ENCODE measurements at places on chromosomes 7 and 10. TPM values are rescaled to one million over a fixed set of nuclear protein-coding genes. Genes with fewer than 3 reads are reported as not detected.

The CRYGN gene
- not detected for total RNA-seq

The CEP41 gene
- total RNA-seq: 14.3 TPM

- DNase-seq: no peak
Measured at GRCh38 chr7:129375141-129375938, 58.9 kb upstream of the STRIP2 start.

- no peak for DNase-seq
Measured at GRCh38 chr7:157664871-157665633, 328.2 kb downstream of the DNAJB6 start.

DNA sequence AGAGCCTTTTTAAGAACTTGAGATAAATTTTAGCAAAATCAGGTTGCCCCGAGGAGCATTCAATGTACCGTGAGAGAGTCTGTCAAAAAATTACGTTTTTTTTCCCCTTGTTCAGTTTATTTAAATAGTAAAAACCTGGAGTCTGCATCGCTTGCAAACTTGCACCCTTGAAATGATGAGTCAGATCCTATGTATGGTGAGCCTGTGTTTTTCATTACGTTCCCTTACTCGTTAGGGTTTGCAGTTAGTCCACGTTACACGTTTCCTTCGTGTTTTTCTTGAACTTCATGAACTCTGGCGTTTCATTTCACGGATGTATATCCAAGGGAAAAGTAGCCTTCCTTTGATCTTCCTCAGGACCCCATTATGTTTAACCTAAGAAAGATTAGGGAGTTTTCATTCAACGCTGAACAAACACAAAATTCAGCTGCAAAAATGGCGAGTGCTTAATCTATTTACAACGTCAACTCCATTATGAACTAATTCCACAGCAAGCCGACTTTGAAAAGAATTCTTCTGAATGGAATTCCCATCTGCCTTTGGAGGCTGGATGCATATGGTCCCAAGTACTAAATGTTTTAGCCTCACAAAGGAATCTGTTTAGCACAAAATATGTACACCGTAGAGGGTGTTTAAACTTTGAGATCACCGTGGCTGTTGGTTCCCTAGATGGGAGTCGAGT is 182.4 kb downstream of the MYOF start:
- DNase-seq: no peak

DNA sequence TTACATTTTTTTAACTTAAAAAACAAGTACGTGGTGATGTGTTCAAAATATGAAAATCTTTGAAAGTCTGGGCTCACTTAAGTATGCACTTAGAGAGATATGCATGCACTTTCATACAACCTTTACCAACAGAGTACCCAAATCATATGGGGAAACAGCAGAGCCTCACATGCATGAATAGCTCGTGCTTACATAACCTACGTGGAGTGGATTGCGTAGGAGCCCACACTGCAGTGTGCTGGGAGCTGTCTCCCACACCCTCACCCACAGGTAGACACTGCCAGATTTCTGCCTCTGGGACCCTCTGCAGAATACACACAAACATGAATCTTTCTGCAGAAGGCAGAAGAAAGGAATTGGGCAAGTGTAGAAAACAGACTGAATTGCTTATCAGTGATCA is 581 bp downstream of the CLCN1 start:
- no peak for DNase-seq

DNA sequence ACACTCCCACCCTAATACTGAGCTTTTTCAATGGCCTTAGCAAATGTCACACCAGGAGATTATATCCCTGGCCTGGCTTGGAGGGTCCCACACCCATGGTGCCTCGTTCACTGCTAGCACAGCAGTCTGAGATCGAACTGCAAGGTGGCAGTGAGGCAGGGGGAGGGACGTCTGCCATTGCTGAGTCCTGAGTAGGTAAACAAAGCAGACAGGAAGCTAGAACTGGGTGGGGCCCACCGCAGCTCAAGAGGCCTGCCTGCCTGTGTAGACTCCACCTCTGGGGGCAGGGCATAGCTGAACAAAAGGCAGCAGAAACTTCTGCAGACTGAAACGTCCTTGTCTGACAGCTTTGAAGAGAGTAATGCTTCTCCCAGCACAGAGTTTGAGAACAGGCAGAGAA is 338.9 kb upstream of the MBL2 start:
- no peak for DNase-seq

- DNase-seq: no peak
Measured at GRCh38 chr10:46550795-46551700, 5.4 kb downstream of the GPRIN2 start.

- DNase-seq: no peak
Measured at GRCh38 chr10:30456266-30456665, 22.3 kb downstream of the MAP3K8 start.

The C10orf71 gene
- total RNA-seq: not detected

GRCh38 chr7:26103596-26103995 is 48.4 kb upstream of the NFE2L3 start:
- no peak for DNase-seq

The KCNIP2 gene
- total RNA-seq: 7.7 TPM

DNA sequence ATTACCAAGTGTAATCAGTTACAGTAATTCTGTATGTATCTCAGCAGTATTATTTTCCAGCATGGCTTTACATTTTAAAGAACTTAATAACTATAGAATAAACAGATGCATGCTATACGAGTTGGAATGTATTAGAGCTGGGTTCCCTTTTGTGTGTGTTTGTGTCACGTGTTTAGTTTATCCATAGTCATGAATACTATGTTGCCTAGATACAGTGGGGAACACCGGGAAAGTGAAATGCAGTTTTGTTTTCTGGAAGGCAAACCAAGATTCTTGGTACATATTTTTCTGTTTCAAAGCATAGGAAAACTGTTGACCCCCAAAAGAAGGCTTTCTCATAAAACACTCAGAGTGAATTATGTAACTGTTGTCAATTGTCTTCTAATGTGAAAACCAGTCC is 119.0 kb downstream of the FANK1 start:
- no peak for DNase-seq

DNA sequence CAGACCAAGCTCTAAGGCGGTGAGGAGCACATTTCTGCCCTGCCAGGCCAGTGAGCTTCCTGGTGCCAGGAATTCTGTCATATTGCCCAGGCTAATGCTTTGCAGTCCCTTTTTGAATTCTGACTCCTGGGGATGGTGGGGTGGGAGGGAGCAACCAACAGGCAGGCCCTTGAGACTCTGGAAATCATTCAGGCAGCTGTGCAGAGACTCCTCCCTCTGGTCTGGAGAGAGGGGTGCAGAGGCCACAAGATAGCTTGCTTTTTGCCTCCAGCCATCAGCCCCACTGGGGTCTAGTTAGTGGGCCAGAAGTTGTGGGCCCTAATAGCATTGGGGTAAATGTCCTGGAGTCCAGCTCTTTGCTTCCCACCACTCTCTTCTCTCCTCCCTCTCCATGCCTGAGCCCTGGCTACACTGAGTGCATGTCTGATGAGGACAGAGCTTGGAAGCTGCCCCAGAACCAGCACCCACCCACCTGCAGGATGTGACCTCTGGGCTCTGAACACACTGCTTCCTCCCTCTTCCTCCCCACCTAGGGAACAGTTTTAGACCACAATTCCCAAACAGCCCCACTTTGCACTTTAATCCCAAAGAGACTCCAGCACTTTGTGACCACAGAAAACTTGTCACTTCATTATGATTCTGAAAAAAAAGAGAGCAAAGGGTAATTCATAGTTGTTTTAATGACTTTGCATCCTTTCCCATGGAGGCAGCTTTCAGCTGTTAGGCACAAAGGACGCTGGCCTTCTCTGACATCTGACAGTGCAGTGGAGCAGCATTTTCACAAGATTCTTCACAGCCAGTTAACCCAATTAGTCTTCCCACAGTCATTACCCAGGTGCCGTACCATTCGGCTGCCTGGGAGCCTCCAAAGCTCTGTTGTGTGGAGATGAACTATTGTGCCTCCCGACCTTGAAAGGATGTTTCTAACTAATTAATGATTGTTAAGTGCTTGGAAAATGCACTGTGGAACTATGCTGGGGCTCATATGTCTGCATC is 262.5 kb downstream of the TRIL start:
- DNase-seq: no peak

DNA sequence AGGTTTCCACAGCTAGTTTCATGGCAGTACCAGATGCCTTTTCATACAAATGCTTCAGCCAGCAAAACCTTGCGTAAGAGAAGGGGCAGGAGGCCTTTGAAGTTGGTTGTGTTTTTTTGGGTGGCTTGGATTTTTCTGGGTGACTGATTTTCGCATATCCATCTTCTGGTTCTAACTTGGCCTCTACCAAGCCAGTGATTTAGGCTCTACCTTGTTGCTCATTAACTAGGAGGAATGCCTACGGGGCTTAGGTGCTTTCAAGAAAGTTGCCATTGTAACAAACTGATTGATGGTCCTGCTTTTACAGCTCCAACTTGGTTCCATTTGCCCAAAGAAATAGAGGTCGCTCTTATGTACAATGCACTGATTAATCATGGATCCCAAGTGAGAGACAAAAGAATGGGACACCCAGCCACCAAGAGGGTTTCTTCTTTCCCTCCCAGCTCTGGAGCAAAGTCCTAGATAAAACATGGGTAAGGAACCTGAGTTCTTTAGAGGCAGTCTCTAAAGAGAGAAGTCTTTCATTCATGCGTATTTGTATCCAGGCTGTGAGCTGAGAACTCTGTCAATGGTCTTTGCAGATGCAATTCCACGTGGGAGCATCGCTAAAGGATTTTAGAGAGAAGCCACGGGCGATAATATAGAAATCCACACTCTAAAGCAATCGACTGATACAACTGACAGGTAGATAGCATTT is 92.1 kb upstream of the FGFR2 start:
- DNase-seq: no peak

DNA sequence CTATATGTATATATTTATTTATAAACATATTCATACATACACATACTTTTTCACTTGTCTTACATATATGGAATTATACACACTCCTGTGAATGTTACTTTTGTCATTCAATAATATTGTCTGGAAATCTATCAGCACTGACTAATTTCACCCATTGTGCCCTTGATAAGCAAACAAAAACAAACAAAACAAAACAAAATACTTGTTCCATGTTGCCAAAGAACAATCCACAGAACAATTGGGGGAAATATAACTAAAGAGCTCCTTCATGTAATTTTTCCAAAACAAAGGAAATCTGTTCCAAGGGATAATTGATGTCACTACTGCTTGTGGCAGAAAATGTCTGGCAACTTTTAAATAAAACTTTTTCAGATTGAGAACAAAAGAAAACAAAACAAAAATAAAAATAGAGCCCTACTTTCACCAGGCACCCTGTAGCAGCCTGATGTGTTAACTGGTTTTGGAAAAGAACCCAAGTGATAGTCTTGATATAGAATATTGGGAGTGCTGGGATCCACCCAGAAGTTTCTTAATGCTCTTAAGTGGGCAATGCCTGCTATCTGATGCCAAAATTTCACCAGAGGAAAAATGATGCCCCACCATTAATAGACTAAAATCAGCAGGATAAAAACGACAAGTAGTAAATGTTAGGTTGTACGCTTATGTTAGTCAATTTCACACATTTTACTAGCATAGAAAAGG is 34.0 kb upstream of the CCDC7 start:
- DNase-seq: no peak

DNA sequence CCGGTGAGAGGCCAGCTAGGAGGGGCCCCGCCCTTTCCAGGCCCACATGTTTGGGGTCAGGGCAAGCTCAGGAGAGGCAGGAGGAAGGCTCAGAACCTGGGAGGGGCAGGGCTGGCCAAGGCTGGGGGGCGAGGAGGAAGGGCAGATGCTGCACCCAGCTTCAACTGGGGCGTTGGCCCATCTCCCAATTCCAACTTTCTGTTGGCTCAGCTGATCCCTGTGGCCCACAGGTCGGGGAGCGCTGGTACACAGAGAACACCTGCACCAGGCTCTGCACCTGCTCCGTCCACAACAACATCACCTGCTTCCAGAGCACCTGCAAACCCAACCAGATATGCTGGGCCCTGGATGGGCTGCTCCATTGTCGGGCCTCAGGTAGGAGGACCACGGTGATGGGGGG is 40.1 kb downstream of the ZAN start:
- DNase-seq: no peak

GRCh38 chr7:3250725-3251124 is 50.3 kb upstream of the SDK1 start:
- DNase-seq: no peak

DNA sequence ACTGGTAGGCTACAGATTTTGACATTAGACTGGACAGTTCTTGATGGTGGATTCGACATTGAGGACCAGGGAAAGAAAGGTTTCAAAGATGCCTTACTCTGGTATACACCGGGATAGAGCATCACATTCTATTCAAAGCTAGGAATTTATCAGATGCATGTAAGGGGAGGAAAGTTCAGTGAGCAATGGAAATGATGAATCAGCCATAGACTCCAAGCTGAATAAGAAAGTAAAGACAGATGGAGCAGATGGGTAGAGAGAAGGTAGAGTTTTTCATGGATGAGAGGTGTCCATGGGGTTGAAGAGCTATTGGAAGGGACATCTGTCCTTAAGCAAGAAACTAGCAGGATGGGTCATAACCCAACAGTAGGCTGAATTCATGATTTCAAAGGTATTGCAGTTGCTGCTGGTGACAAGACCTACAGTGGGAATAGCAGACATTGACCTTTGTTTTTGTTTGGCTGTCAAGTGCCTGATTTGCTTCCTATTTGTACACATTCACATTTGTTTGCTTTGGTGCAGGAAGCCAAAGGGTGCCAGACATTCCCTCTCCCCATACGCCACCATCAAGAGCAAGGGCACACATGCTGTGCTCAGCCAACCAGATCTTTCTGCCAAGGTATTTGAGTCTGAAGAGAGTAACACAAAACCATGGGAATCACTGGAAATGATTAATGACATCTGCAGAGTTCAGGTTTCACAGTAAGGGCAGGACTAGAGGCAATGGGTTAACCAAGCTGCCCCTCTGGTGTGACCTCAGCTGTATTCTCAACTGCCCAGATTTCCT is 8.6 kb upstream of the CACUL1 start:
- DNase-seq: no peak

The UNCX gene
- total RNA-seq: not detected

GRCh38 chr7:139798221-139798620 is 20.4 kb upstream of the HIPK2 start:
- DNase-seq: no peak

DNA sequence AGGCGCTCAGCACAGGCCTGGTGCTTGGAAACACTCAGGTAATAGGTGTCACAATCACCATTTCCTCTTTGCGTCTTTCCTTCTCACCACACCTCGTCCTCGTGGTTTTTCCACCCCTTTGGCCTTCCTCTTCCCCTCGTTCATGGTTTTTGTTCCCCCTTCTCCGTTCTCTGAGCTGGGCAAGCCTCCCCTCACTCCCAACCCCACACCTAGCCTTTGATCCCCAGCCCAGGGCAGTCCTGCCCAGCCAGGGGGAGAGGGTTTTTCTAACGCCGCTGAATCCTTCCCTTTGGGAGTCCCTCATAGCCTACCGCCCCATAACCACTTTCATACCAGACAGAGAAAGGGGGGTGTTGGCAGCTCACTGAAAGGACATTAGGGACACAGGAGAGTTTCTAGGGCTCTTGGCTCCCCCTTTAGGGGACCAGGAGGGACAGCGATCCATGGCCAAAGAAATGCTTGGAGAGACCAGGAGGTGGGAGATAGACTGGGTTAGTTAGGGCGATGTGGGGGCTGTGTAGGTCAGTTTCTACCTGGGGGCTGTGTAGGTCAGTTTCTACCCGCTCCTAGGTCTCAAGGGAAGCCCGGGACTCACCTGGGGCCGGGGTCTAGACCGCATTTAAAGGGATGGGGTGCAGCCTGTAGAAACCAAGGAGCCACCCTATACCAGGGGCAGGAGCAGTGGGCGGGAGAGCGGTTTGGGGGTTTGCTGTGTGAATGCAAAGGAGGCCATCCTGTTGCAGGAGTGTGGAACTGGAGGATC is 1.4 kb downstream of the EPHB4 start:
- DNase-seq: no peak

GRCh38 chr10:131860311-131860710 is 40.5 kb upstream of the PPP2R2D start:
- DNase-seq: no peak

The TEX47 gene
- total RNA-seq: not detected

The TMEM236 gene
- total RNA-seq: 0.05 TPM

The GDF10 gene
- total RNA-seq: 0.74 TPM

All from endothelial cell (in vitro differentiated cells).